Activated CD8-positive, alpha-beta memory T cell treated with anti-CD3 and anti-CD28 coated beads, Interleukin-2, amount 50 U/mL, for 48 hours (primary cell): ENCODE measurements at places on chromosomes 5 and 9.

- DNase-seq = no peak
These were observed 3.9 kb downstream of the EXOC3 start for GRCh38 chr5:446883-447263.

DNA sequence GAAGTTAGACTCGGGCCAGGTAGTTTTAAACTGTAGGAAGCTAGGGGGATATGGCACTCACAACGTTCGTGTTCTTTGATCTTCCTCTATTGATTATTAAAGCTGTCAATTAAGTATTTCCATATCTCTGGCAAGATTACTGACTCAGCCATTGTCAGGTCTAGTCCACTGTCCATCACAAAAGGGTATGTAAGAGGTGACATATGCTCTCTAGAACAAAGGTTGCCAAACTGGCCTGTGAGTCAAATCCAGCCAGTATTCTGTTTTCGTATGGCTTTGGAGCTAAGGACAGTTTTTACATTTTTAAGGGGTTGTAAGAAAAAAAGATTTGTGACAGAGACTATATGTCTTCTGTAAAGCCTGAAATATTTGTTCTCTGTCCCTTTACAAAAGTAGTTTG is 44.2 kb downstream of the FAXDC2 start:
- DNase-seq = no peak

- DNase-seq = no peak
These were observed 151.1 kb downstream of the ARL15 start for GRCh38 chr5:54159153-54159892.

GRCh38 chr5:83092619-83093018 is 15.3 kb downstream of the XRCC4 start:
- DNase-seq = no peak

DNA sequence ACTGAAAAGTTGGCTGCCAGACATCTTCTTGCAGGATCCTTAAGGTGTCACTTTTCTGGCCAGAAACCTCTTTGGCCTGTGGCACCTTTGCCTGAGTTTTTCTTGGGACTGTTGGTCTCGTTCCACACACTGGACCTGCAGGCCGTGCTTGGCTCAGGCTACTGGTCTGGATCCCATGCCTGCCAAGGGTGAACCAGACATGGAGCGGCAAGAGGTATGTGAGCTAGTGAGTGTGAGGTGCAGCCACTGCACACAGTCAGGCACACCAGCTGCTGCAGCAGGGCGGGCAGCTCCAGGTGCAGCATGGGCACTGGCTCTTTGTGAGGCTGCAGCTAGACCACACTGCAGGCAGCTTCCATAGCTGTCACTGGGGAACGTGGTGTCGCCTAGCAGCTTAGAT is 47.9 kb downstream of the NDUFAF2 start:
- DNase-seq = no peak

DNA sequence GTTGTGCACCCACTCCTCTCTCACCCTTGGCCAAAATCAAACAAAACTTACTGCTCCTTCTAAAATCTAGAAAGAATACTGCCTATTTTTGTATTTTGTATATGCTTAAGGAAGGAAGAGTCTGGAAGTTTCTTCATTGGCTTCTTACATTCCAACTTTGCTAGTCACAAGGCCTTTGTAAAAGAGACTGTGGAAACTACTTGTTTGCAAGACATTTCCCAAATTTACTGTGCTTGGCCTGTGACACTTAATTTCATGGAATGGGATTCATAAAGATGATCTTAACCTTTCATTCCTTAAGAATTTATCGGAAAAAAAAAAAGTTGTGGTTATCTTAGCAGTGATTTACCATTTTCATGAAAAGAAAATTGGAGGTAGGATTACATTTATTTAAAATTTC is 208.9 kb downstream of the VPS13A start:
- DNase-seq = no peak

GRCh38 chr5:121109817-121110216 is 645.7 kb downstream of the PRR16 start:
- no peak for DNase-seq

- no peak for DNase-seq
These were observed at the start of gene PROP1 for GRCh38 chr5:177995691-177996595. PROP1 (minus strand) TSS chr5:177996242; CDS start chr5:177995933, 309 bp downstream.

DNA sequence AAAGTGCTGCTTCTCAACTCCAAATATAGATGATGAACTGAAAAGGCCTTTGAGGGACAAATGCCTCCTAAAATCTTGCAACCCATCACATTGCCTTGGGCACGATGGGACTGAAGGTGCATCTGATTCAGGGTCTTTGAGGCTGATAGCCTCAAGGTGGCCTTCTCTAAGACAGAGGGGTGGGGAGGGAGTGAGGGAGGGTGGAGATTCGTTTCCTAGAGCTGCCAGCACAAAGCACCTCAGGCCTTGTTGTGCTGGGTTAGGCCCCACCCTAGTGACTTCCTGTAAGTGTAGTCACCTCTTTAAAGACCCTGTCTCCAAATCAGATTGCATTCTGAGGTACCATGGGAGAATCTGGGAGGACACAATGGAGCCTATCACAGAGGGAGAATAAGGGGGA is 57.1 kb downstream of the BARX1 start:
- DNase-seq = peak; percentile 25

DNA sequence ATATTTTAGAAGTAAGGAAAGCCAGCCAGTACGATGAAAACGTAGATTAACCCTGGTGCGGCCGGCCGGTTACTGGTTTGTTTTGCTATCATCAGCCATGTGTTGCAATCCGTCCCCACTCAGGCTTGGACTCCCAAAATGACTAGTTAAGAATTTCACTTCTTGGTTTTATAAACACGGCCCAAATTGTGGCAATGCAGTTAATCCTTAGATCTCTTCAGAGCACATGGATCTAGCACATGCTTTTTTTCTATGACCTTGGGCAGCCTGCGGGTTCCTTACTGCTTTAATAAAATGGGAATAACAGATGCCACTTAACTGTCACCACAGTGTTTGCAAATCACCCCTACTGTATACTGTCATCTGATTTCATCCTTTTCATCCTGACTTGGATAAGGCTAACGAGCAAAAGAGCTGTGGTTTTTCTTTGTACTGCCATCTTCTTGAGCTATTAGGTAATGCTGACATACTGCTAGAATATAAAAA is 1.5 kb downstream of the NDFIP1 start:
- no peak for DNase-seq

DNA sequence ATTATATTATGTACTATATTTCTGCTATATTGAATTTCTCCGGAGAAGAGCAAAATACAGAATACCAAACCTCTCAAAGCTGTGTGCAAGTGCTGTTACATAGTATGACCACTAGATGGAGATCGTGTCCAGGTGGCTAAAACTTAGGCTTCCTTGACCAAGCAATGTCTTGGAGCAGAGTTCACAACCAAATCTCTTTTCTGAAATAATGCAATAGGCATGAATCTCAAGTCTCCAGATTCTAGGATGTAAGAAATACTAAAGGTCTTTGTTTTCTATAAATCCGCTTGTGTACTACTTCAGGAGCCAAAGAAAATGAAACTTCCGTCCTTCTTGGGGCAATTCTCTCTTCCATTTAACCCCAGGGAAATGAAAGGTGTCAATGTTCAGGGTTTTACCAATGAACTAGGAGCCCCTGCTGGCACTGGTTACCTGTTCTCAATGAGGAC is 181.5 kb upstream of the RAI14 start:
- no peak for DNase-seq

GRCh38 chr5:91541696-91542095 is 158.6 kb upstream of the ARRDC3 start:
- DNase-seq = no peak

- DNase-seq = no peak
These were observed 811 bp upstream of the LRRTM2 start for GRCh38 chr5:138875946-138876345.

DNA sequence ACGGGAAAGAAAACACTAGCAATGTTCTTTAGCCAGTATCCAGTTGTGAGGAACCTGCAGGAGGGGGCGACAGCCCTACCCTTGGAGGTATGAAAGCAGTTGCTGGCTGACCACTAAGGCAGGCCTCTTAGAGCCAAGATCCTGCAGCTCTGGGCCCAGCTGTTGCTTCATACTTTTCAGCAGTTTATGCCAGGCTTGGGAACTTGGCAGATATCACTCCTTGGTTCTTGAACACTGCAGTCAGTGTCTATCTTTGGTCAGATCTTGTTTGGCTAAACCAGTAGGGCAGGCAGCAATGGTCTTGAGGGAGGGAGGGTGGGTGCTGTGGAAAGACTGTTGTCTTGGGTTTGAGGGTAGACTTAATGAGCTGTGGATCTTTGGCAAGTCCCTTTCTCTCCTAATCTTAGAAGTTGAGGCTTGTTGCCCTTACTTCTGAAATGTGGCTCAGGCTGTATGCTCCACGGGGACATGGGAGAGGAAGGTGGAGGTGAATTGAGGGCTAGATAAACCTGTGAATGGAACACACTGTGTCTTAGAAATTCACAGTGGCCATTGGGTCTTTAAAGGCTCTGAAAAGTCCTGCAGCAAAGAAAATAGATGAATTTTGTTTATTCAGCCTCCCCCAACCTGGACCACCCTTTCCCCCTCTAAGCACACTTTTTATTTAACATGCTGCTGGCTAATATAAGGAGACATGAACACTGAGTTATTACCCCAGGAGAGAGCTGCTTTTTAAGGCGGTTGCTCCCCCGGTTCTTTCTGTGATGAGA is 37.5 kb downstream of the ZNF618 start:
- peak; percentile 7 for DNase-seq

DNA sequence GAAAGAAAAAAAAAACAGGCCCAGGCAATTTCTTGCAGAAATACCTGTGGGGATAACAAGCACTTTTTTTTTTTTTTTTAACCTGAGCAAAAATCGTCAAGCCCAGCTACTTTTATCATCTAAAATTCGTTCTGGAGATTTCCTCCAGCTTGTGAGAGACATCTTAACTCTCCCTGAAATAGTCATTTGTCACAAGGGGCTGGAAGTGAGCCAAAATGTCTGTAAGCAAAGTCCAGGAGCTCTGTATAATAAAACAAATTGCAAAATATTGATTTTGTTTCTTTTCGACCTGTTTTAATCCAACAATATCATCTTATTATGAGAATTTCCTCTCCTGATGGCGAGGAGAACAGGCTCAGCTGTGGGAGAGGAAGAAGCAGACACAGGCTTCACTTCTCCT is 168.4 kb downstream of the TTLL11 start:
- no peak for DNase-seq

GRCh38 chr9:131465401-131465800 is 37.3 kb upstream of the POMT1 start:
- DNase-seq = no peak

- DNase-seq = no peak
These were observed 146.4 kb upstream of the TAS2R1 start for GRCh38 chr5:9776525-9776924.

GRCh38 chr9:15239816-15240215 is 67.2 kb downstream of the TTC39B start:
- no peak for DNase-seq

- DNase-seq = peak; percentile 69
These were observed 1.1 kb upstream of the DNAJB5 start for GRCh38 chr9:34988218-34989002.

- DNase-seq = no peak
These were observed 202.7 kb upstream of the CDKN2B start for GRCh38 chr9:22211588-22212360.

- no peak for DNase-seq
These were observed 64.0 kb upstream of the TUSC1 start for GRCh38 chr9:25742256-25742655.

- no peak for DNase-seq
These were observed 29.2 kb upstream of the IL31RA start for GRCh38 chr5:55821731-55822512.

- DNase-seq = no peak
These were observed 94.9 kb downstream of the TMEM174 start for GRCh38 chr5:73267766-73268435.

DNA sequence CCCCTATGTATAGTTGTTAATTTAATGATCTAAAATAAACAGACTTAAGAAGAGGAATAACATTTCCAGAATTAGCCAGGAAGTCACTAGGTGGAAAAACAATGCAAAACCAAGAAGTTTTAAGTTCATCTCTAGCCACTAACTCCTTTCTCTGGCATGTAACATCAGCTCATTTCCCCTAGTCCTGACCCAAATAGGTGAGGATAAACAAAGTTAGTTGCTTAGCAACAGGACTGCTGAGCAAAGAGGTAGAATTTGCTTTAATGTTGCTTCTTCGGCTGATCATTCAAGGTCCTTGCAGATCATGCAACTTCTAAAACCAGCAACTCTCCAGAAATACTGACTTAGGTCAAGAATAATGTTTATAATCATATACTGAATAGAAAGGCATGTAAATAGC is 675.8 kb downstream of the CETN3 start:
- DNase-seq = no peak

- no peak for DNase-seq
These were observed 213.2 kb downstream of the PCSK5 start for GRCh38 chr9:76103531-76104315.

DNA sequence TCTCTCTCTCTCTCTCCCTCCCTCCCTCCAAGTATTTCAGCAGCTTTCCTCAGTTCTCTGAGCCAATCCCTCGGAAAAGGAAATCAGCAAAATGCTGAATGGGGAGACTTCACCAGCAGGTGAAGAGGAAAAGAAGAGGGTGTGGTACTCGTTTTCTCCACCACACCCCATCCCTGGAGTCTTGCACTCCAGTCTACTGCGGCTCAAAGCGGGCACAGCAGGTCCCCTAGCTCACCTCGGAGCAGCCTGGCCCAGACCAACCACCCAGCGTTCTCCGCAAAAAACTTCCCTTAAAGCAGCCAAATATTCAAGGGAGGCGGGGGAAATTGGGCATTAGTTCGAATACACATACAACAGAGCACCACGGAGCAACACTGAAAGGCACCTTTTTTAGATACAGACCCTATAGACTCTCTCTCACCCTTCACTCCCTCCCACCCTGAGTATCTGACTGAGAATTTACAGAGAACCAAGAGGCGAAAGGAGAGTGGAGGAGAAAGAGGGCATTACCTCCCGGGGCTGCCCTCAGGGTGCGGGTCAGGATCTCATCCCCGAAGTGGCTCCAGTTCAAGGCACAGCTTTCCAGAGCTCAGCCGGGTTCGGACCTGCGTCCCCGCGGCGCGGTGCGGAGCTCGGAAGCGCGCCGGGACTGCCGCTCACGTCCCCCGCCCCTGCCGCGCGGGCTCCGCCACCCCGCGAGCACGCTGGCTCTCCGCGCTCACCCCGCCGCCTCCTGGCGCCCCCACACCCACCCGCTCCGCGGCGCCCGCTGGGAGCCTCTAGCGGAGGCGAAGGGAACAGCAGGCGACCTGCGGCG is 1638.5 kb upstream of the C9orf72 start:
- DNase-seq = peak; percentile 77

DNA sequence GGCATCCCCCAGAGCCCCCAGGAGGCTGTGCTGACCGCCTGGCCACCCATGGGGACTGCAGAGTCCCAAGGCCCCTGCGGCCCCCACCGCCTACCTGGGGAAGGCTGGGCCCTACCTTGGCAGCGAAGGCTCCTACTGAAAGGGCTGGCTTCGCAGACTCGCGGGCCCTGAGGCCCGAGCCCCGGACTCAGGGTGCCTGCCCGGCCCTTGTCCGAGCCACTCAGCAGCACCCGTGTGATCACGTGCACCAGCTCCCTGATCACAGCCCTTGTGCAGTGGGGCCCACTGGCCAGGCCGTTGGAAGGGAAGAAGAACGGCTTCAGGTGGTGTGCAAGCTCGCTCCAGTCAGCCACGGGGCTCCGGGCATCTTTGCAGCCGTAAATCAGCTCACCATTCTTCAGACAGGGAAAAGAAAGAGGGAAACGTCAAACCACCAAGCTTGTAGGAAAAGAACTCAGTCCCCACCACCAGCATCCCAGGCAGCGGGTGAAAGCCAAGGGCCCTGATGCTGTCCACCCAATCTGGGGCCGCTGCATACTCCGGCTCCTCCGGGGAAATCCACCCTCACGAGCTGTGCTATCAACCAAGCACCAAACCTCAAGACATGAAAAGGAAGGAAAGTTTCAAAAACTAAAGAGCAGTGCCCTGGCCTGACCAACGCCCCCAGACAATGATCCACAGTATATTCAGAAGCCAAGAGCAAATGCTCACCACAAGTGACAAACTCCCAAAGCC is 31.9 kb downstream of the IPPK start:
- peak; percentile 40 for DNase-seq
